ENCODE measurements at places on chromosomes 12 and 14.

GRCh38 chr14:42806909-42807315, 1200.2 kb downstream of the LRFN5 start:
- DNase-seq = no peak

GRCh38 chr12:1418144-1418543, 176.2 kb downstream of the FBXL14 start:
- DNase-seq = no peak

GRCh38 chr12:91574391-91574790, 391.8 kb upstream of the DCN start:
- no peak for DNase-seq

DNA sequence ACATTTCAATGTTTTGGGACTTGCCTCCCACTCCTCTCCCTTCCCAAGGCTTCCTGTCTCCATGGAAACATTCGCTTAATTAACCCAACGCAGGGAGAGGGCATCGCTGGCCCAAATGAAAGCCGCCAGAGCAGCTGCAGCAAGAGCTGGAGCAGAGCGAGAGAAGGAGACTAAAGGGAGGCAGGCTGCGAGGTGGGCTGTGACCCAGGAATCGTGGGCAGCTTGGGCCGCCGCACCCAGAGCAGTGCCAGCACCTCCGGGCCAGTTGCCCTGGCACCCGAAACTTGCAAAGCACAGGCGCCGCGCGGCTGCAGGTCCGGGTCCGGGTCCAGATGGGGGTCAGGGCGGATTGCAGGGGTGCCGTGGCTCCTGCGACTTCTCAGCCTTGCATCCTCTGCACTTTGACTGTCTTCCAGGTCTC, 43.5 kb upstream of the PTPRQ start:
- no peak for DNase-seq

DNA sequence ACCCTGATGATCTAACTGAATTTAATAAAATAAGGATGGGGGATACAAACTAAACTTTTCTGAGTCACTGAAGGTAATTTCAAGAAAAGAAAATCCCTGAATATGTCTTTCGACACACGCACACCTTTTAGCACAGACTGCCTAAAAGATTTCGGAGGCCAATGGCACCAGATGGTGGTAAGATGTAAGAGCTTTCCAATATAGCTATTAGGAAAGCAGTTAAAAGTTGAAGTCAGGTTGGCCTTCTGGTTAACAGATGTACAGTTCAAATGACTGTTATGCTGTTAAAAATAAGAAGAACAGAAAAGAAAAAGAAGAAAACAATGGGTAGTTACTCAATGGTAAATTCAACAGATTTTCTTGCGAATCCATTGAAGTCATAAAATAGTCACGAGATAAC, 80.7 kb upstream of the KRR1 start:
- no peak for DNase-seq

DNA sequence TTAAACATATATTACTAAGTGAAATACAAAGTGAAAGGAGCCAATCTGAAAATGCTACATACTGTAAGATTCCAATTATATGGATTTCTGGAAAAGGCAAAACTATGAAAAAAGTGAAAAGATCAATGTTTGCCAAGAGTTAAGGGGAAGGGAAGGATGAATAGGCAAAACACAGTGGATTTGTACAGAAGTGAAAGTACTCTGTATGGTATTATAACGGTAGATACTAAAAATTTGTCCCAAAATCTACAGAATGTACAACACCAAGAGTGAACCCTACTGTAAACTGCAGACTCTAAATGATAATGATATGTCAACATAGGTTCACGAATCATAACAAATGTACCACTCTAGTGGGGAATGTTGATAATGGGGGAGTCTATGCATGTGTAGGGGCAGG, 17.8 kb downstream of the EEA1 start:
- no peak for DNase-seq

DNA sequence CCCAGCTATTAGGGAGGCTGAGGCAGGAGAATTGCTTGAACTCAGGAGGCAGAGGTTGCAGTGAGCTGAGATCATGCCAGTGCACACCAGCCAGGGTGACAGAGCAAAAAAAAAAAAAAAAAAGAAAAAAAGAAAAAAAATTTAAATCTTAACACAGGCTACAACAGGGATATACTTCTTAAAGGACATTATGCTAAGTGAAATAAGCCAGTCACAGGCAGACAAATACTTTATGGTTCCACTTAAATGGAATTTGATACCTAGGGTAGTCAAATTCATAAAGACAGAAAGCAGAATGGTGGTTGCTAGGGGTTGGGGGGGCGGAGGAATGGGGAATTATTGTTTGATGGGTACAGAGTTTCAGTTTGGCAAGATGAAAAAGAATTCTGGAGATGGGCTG, 14.8 kb upstream of the PPTC7 start:
- no peak for DNase-seq

DNA sequence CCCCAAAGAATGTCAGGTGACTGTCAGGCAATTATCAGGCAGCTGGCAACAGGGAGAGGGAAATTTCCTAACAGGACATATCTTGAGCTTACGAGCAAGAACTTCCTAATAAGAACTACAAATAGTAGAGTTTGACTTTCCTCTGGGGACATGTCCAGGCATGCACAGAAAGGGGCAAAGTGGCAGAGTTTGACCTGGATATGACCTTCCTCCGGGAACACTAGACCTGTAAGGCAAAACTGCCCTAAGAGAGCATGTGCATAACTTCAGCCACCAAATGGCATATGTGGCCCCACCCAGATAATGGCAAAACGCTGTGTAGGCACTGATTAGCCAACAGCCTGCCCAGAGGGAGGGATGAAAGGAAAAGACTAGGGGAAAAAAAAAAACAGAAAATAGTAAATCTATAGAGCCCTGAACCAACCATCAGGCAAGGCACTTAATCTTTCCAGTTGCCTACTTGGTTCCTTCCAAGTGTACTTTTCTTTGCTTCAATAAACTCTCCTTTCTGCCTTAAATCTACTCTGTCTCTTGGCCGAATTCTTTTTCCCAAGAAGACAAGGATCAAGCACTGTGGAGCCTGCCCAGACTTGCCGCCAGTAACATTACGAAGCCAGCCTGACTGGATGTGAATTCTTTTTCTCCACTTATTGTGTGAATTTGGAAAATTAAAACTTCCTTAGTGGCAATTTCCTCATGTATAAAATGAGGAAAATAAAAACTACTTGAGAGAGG, 164.1 kb downstream of the SPTSSA start:
- no peak for DNase-seq

DNA sequence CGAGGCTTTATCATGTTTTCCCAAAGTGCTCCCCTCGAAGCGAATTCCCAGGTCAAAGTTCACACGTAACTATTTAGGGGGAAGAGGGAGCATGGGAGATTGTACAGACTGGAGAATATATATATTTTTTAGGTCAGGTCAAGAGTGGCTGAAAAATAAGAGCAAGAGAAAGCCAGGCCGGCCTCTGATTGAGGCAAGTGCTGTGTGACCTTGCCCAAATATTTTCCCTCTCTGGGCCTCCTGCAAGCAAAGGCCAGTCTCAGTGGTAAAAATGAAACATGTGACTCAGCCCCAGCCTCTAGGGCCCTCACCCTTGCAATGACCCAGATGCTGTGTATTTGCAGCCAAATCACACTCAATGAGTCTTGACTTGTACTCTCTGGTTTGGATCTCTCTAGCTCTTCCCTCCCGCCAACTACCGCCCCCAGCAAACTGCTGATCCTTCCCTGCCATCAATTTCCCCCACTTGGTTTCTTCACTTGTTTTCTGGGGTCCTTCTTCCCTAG, 34.1 kb downstream of the SMUG1 start:
- no peak for DNase-seq

- no peak for DNase-seq
These were observed at the start of gene ARHGDIB for GRCh38 chr12:14961466-14962152. Gene ARHGDIB, minus strand, starts transcription at chr12:14961601. Its CDS starts 10,889 bp downstream, at chr12:14950712.

- DNase-seq = no peak
These were observed 265.2 kb upstream of the SYT1 start for GRCh38 chr12:78599366-78599765.

DNA sequence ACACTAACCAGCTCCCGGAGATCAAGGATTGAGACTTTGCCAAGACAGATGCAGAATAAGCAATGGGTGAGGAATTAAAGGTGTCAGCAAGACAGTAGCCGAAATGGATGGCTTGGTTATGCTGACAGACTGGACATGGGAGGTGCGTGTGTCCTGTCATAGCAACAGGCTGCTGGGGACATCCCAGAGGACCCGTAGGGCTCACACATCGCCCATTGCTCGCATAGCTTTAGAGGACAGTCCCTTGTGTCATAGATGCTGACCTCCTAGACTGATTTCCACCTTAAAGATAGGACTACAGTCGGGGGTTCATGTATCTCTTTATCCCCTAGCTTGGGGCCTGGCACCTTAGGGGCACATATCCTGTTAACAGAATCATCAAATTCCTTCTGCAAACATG, 324.5 kb downstream of the MED13L start:
- DNase-seq = no peak

DNA sequence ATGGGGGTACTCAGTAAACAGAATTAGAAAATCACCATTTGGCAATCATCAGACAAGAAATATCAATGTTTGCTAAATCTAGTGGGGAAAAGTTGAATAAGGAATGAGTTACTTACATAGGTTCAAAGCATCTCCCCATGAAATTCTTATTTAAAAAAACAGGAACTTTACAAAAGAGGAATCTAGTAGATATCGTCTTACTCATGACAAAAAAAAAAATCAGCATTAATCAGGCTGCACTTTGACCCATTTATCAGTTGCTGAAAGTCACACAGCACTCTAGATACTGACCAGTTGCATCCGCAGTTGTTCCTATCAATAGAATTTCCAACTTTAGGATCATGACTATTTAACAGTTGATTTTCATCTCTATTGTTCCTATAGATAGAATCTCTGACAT, 5.8 kb upstream of the DICER1 start:
- DNase-seq = no peak

GRCh38 chr12:20592556-20592955, 102.6 kb upstream of the SLCO1C1 start:
- no peak for DNase-seq

- no peak for DNase-seq
These were observed 7.0 kb upstream of the KRAS start for GRCh38 chr12:25257590-25258324.

DNA sequence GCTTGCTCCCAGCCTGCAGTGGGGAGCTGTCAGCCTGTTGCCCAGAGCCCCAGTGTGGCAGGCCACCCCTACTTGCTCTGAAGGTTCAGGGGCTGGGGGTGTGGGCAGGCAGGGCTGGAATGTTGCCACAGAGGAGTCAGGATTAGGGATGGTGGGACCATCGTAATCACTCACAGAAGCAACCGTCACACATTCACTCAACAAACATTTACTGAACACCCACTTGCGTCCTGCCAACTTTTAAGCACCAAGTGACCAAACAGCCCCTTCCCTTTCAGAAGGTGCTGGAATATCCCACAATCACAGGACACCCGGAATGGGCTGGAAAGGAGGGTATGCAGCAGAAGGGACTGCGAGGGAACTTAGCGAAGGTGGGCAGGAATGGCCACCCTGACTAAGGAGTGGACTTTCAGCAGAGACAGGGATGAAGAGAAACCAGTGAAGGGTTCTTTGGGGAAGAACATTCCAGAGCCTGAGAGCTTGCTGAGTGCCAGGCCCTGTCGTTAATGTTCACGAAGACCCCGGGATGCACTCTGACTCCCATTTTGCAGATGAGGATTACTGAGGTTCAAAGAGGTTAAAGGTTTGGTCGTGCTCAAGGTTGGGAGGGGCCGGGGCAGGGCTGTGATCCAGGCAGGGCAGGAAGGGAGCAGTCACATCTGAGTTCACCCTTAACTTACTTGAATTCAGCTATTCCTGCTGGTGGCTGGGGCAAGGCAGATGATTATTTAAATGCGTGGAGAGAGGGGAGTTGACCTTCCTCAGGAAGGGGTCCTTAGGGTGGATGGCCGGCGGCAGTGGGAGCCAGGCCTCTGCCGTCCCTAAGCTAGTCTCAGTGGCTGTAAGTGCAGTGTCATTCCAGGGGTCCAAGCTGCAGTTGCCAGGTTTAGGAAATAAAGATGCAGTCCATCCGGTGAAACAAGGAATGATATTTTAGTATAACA, 2.3 kb upstream of the ZBTB42 start:
- DNase-seq = no peak

- DNase-seq = peak; percentile 56
These were observed 34.8 kb downstream of the HIGD1C start for GRCh38 chr12:50986966-50987737.

DNA sequence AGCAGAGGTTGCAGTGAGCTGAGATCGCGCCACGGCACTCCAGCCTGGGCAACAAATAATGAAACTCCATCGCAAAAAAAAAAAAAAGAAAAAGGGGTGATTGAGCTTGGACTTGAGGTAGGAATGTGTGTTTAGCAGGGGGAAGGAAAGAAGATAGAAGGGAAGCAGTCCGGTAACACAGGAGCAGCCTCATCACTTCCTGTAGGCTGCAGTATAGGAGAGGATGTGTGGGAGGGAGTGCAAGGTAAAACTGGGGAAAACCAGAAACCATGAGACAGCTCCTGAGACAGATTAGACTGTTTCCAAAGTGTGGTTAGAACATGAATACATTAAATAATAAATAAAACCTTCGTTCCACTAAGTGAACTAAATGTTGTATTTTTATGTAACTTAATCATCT, 49.2 kb downstream of the FGD4 start:
- DNase-seq = no peak

DNA sequence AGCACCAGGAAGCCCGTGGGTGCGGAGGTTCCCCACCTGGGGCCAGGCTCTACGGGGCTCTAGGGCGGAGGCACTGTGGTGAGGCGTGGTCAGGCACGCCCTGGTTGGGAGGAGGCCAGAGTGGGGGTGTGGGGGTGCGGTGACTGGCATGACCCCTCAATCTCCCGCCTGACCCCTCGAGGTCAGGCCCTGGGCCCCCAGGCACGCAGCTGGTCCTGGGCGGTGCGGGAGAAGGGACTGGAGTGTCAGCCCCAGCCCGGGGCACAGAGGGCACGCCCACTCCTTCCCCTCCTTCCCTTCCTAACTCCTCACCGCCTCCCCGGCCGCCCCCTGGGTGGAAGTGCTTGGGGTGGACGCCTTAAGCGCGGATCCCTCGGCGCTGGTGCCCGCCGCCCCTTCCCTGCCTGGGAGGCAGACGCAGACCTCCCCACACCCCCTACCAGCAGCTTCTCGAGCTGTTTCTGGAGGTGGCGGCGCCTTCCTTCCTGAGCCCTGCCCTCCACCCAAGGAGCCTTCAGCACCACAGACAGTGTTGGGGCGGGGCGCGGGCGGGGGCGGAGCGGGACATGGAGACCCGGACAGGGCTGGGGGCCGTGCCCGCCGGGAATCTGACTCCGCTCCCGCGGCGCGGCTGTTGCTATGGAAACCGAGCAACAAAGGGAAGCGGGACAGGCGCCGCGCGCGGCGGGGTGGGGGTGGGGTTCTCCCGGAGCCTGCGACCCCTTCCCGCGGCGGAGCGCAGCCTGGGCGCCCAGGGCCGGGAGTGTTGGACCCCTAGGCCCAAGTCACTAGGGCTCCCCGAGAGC, 741 bp upstream of the CRIP2 start:
- DNase-seq = peak; percentile 81

DNA sequence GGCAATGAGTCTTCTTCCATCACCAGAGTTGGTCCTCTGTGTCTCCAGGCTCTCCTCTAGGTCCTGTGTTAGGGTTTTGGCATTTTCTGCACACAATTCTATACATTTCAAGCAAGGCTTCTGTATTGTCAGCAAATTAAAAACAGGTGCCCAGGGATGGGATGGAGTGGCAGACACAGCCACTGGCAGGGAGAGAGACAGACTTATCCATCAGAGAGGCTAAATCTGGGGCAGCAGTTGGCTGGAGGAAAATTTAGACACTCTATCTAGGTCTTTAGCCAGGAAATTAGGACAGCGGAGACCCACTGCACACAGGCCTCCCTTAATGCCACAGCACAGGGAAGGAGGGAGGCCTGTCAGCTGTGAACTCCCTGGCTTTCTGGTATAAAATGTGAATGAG, 20.2 kb downstream of the PLEKHD1 start:
- no peak for DNase-seq

GRCh38 chr14:82223276-82223675, 689.6 kb upstream of the SEL1L start:
- no peak for DNase-seq
